ENCODE measurements at places on chromosomes 1 and 21.

DNA sequence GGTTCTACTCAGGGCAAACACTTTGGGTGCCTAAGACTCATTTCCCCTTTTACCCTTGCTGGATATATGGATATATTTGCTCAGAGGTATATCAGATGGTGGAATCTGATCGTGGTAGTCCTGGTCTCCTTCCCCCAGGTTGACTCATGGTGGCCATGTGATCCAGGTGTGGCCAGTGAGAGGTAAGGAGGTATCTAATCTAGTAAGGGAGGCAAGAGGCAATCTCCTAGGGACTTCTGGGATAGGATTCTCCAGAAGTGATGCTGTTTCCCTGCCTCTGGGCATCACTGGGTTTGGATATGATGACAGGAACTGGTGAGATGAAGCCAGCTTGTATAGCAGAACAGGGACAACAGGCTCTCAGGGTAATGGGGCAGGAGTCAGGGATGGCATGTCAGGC lies 8.5 kb upstream of the DENND2D start:
- no peak for ATAC-seq

DNA sequence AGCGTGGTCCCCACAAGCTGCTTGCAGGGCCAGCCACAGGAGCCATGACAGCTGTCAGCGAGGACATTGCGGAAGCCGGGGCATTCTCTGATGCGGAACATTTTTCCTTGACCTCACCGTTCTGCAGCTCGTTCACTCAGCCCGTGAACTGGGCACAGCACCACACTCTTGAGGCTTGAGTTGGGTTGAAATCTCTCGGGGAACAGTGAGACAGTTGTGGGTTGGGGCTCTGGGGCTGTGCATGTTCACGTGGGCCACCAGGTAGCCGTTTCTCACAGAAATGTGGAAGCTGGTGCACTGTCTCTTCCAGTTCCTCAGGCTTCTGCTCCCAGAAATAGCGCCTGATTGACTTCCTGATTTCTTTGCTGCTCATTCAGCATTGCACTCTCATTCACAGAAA lies 69.8 kb downstream of the SPSB1 start:
- no peak for ATAC-seq

GRCh38 chr1:218633238-218633988 lies 288.3 kb downstream of the TGFB2 start:
- ATAC-seq: no peak

DNA sequence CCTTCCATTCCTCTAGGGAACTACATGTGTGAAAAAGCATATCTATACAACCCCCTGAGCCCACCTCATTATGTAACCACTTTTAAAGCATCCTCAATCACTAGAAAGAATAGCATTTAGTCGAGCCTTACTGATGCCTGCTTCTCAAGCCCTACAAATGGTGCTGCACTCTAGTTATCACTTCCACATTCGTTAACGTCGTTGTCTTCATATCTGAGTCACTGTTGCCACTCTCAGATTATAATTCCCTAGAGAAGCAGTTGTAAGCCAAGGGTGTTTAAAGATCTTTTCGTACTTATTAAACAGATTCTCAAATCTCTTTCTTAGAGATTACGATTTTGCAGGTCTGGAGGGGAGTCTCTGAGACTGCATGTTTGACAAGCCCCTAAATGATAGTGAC lies 16.5 kb downstream of the ATP1B1 start:
- ATAC-seq: no peak

DNA sequence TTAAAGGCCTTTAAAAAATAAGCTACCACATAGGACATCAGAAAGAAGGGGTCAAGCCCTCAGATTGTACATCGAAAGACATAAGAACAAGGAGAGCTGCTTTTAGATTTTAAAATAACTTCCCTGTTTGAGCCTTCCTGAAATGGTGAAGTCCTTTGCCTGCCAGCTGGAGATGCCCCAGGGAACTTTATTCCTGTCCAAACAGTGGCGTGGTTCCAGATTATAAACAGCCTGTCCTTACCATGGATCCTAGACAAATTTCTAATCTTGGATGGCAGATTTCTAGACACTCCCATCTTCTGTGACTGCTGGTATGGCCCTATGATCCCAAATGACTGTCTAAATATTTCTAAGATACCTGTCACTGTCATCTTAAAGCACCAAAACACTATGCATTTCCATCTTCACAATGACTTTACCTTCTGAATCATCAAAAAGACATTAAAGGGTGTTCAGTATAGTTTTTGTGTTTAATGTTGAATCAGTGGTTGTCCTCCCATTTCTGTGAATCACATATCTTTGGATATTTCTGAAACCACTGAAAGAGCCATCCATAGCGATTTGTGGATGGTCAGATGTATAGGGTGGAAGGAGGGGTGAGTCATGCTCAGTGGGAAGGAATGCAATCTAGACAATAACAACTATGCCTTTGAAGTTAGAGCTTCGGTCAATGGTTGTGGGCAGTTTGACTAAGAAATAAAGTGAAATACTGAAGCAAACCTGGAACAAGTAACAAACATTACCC lies 23.2 kb downstream of the ILDR2 start:
- no peak for ATAC-seq

DNA sequence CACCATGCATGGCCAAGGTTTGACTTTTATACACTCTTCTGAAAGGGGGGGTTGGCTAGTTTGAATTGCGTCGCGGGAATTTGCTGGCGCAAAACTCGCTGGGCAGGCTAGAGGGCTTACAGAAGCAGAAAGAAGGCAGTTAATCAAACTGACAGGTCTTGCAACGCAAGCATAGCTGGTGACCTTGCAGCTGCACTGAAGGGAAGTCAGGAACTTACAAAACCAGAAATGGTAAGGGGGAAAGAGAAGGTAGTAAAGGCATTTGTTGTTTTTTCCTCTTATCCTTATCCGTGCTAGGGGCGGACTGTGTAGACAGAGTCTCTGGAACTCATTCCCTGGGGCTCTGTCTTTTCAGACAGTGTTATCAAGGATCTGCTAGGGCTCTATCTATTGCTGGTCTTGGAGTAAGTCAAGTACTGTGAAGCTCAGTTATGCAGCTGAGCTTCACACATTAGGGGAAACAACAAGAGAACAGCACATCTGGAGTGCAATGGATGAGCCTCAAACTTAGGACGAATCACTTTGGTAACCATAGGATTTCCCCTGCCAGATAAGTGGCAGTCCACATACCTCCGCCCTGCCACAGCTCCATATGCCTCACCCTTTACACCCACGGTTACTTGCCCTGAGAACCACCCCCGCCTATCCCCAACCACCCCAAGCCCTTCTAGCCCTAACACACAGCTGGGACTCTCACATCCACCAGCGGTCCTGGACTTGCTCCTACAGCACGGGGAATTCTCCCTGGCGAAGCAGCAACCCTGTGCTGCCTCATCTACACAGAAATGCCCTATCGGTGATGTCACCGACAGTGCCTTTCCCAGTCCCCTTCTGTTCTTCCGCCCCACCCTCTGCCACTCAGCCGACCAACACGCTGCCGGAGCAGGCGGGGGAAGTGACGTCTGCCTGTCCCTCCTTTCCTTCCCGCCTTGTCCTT lies 251.4 kb downstream of the FAM72C start:
- no peak for ATAC-seq

DNA sequence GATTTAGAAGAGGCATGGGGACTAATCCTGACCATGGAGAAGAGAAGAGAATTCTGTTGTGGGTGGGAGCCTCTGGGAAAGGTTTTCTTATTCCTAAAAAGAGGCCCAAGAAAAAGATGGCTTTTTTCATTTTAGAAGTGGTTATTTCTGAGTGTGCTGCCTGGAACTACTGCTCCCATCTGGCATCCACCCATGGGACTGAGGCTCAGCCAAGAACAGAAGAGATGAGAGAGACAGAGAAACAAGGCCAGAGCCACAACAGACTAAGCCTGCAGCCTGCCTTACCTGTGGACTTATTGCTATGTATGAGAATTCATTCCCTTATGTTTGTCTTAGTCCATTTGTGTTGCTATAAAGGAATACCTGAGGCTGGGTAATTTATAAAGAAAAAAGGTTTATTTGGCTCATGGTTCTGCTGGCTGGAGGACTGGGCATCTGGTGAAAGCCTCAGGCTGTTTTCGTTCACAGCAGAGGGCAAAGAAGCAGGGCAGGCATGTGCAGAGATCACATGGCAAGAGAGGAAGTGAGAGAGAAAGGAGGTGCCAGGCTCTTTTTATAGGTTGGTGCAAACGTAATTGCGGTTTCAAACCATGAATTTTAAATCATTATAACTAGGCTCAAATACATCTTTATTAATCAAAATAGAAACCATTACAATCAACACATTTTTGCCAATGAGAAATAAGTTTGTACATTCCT lies 57.5 kb upstream of the PRDM2 start:
- no peak for ATAC-seq

DNA sequence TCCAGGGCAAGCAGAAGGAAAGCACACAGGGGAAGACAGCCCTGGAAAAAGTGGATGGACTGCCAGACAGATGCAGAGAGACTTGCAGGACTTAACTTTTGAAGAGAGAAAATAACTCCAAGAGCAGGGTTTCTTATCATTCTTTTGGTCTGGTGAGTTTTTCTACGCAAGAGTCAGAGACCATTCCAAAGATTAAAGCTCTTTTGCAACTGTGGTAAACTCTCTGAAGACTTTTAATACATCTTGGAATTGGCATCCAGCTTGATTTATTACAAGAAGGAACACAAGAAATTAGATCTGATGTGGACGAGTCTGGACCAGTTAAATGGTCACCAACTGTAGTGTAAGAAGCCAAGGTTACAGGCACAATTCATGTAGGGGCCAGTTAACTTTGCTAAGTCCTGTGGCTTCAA lies 153.4 kb downstream of the SIPA1L2 start:
- no peak for ATAC-seq

GRCh38 chr1:112454316-112454715 lies 54.4 kb upstream of the WNT2B start:
- no peak for ATAC-seq

- no peak for ATAC-seq
Measured at GRCh38 chr1:227265891-227266290, 52.4 kb downstream of the CDC42BPA start.

GRCh38 chr1:2632561-2633361 lies at the start of gene MMEL1:
Gene MMEL1, minus strand, starts transcription at chr1:2633016. Its CDS starts 3,532 bp downstream, at chr1:2629484.
- ATAC-seq: no peak

DNA sequence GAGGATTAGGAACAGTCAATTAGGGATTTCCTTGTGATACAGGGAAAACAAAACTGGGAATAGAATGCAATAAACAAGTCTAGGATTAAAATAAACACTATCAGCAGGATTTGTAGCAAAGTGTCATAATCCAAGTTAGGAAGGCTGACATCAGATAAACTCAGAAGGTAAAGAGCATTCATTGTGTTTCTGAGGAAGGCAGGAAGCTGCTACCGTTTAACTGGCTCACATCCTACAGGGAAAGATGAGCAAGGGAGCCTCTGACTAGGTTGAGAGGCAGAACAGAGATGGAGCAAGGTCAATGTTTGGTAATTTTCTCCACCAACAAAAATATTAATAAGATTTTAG lies 124.7 kb downstream of the POU2F1 start:
- ATAC-seq: no peak

DNA sequence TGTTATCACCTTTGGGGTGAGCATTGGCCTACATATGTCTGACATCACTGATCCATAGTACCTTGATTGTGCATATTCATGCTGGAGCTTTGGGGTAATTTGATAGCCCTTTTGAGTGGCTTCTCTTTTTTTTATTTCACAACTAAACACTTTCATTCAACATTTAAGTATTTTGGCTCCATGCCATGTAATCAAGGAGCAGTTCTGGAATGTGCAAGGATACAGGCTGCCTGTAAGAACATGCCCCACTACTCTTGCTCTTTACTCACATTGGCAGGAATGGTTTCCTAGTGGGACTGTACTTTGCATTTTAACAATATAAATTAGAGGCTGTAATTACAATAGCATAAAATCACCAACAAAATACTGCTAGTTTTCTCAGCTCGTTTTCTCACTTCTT lies 300.7 kb upstream of the SPAG17 start:
- no peak for ATAC-seq

DNA sequence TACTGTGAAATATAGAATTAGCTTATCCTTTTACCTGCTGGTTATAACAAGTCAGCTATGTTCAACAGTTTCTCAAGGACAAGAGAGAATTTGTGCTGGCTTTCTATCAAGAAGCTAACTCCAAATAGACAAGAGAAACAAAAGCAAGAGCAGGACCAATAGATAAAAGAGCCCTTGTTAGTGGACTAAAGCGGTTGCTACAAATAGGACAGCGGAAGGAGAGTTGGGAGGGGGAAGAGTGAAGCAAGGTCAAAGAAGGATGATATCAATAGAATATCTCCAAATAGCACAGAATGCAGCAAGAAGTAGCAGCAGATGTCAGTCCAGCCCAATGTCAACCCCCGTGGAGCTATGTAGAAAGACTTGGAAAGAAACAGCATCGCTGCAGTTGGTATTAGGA lies 53.0 kb upstream of the AKT3 start:
- no peak for ATAC-seq

GRCh38 chr21:27448960-27449359 lies 482.1 kb upstream of the ADAMTS5 start:
- no peak for ATAC-seq

GRCh38 chr1:166384948-166385347 lies 218.1 kb upstream of the FAM78B start:
- no peak for ATAC-seq

DNA sequence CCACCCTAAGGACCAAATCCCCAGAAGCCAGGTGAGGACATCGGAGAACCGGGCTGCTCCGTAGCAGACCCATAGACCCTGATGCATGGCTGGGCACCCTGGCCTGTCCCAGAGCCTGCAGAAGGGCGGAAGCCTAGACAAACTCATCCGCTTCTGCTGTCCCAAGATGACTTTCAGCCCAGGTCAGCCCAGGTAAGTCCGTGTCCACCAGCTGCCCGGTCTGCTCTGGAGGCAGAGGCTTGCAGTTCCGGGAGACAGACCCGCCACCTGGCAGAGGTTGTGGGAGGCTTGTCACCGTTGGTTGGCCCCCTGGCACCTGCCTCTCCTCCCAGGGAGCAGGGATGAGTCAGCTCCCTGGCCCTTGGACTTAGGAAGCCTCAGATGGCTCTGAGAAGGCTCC lies 22.8 kb upstream of the POFUT2 start:
- no peak for ATAC-seq

DNA sequence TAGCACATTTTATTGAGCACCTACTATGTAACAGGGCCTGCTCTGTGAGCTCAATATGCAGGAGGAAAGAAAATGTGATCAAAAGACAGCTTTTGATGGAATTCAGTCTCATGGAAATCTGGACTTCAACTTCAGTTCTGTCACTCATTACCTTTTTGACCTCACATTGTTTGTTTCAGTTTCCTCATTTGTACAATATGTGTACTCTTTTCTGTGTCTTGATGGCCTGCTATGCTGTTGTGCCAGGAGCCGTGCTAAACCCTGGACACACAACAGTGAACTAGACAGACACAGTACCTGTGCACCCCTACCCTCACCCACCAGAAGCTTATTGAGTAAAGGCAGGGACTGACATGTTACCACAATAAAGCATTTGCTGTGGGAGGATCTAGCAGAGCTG lies 162.9 kb upstream of the FGGY start:
- no peak for ATAC-seq

- ATAC-seq: no peak
Measured at GRCh38 chr1:76086109-76086508, 11.6 kb downstream of the ST6GALNAC3 start.

- no peak for ATAC-seq
Measured at GRCh38 chr21:44957901-44958451, 18.1 kb downstream of the SLX9 start.

- ATAC-seq: no peak
Measured at GRCh38 chr1:117216718-117217117, 6.0 kb upstream of the VTCN1 start.

GRCh38 chr1:112840631-112841624 lies 115.1 kb downstream of the SLC16A1 start:
- ATAC-seq: no peak

Measured in activated CD4-positive, CD25-positive, alpha-beta regulatory T cell treated with anti-CD3 and anti-CD28 coated beads, Interleukin-2, amount 50 U/mL, for 24 hours (primary cell).